Amniotic stem cell (primary cell): ENCODE measurements at places on chromosomes 5 and 9.

- peak; percentile 76 for DNase-seq
Observed at GRCh38 chr5:39755986-39756385, 331.2 kb upstream of the DAB2 start.

- no peak for DNase-seq
Observed at GRCh38 chr5:99187611-99188010, 258.8 kb upstream of the CHD1 start.

DNA sequence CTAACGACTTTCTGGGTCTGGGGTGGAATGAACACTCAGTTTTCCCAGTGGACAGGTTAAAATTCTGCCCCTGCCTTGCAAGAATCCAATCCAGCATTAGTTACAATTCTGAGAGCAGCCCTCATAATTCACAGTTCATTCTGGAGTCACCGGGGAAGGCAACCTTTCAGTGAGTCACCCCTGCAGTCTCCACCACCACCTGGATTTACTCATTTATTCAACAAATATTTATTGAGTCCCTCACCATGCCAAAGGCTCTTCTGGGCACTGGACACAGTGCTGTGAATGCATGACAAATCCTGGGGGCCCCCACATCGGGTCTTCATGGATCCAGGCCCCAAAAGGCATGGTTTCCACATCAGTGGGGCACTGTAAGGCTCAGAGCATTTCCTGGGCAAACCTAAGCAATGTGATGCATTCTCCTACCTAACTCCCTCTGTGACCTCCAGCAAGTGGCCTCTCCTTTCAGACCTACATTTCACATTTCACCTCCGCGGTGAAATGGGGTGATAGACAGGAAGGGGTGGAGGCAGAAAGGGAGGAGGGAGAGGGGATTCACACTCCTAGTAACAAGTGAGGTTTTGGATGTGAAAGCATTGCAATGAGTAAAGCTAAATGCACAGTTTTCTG is 6.4 kb upstream of the MSX2 start:
- DNase-seq, result no peak

DNA sequence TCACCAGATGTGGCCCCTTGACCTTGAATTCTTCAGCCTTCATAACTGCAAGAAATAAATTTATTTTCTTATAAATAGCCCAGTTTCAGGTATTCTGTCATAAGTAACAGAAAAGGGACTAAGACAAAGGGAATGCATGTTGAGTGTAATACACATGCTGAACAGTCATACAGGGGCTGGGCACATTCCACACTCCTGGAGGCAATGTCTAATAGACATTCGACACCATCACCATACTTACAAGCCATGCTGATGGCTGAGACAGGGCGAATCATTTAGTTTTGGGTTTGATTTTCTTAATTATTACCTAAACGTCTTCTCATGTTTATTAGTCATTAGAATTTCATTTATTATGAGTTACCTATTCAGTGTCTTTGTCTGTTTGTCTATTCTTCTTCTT is 68.5 kb downstream of the TENT4A start:
- no peak for DNase-seq

GRCh38 chr9:128231638-128232527 is 28.7 kb downstream of the DNM1 start:
- DNase-seq, result no peak

DNA sequence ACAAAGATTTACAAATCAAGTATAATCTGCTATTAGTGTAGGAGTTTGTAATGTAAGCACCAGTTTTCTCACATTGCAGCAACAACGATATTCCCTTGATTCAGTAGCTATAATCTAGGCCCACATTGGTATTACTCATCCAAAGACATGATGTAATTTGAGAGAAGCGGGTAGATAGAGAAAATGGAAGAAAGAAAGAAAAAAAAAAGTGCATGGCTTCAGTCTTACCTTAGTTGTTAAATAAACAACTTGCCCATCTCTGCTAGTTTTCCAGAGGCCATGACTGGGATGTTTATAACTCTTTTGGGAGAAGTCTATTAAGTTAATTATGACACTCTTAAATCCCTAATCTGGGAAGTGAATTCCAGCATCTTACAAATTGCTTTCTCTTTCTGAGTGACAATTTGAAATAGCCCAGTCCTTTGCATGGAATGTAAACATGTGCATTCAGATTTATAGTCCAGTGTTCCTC is 2.8 kb downstream of the MELK start:
- DNase-seq, result no peak

- DNase-seq, result no peak
Observed at GRCh38 chr9:126403397-126403796, 76.8 kb downstream of the MVB12B start.

- no peak for DNase-seq
Observed at GRCh38 chr5:154901276-154901675, 36.7 kb downstream of the GEMIN5 start.

DNA sequence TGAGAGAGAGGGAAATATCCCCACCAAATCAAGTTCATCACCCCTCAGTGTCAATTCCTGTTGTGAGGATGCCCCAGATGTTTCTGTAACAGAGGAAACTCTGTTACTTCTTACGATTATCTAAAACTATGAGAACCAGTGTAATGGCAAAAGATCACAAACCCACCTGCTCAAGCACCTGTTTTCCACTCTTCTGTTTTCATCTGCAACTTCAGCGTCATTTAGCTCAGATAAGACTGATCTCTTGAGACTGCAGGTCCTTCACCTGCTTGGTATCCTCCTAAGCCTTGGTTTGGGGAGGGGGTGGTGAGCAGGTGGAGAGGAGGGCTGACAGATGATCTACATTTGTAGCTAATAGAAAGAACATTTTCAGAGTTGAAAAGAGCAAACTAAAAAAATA is 229.3 kb downstream of the SLF1 start:
- DNase-seq, result no peak

DNA sequence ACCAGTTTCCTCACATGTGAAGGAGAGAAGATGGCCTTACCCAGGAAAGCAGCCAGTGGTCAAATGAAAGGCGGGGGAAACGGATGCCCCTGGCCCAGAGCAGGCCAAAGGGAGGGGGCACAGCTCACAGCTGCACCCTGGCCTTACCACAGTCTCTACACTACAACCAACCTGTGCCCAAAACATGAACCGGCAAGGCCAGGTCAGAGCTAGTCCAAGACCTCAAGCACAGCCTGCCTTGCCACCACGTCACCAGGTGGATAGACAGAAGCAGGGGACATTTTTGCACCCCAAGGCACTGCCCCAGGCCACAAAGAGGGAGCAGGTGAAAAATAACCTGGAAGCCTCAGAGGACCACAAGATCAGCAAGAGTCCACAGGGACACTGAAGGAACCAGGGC is 4.5 kb downstream of the GRIN1 start:
- no peak for DNase-seq

- DNase-seq, result no peak
Observed at GRCh38 chr9:3361116-3361515, 164.7 kb downstream of the RFX3 start.

DNA sequence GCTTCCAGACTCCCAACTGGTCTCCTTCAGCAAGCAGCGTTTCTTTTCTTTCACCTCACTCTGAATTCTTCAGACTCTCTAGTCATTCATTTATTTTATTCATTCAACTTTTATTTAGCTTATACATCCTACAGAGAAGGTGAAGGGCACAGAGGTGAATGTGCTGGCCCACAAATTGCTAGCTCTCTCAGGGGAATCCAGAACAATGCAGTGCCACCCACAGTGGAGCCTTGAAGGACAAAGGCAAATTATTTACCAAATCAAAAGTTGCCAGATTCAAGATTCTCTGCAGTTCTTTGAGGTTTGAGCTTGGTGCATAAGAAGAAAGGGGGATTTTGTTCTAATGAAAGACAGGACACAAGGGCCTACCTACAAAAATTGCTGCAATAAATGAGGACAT is 29.7 kb downstream of the GRIA1 start:
- DNase-seq, result no peak

GRCh38 chr5:56693220-56693579 is 122.1 kb upstream of the MAP3K1 start:
- no peak for DNase-seq

DNA sequence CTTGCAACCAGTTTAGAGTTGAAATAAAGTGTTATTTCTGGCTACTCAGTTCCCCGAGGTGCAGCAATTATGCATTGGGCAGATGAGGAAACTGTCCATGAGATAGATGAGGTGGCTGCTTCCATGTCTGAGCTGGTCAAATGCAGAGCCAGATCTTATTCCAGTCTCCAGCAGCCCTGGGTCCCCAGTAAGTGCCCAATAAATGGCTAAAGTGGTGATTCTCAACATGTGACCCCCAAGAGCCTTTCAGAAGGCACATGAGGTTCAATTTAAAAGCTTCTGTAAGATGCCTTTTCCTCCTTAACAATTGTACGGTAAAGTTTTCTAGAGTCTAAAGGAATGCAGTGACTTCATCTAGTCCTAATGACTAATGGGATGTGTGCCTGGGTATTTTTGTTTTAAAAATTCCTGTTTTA is 17.5 kb downstream of the ATOX1 start:
- DNase-seq, result peak; percentile 21

DNA sequence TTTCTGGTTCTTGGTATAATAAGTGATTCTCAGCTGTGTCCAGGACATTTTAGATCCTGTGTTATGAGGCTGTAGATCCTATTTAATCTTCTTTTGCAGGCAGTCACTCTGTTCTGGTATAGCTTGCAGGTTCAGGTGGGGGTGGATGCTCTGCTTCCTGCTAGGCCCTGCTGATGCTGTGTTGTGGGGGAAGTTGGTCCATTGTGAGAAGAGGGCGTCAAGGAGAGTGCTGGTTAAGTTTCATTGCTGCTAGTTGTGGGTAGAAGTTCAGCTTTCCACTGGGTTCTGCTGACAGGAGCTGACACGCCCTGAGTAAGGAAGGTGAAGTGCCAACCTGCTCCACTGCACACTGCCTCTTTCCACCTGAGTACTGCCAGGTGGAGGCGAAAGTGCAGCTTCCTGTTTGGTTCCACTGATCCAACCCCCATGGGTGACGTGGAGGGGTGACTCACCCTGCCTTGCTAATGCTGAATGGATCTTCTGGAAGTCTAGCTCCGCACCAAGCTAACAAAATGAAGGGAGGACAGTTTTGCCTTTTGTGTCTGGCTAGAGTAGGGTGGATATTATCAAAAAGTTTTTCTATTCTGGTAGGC is 16.3 kb downstream of the NMRK1 start:
- DNase-seq, result no peak

DNA sequence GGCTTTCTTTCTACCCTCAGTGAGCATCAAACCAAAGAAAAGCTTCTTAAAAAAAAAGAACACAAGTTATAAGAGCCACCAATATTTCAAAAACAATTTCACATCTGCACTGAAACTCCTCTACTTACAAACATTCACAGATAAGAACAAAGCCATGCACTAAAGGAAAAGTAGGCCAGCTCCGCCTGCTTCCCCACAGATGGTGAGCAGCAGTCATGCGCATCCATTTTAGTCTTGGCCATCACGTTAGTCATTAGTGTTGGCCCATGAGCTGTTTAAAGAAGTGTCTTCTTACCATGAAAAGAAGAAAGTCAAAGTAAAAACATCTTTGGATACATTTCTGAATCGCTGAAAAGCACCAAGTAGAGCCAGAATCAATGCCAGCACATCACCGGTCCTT is 40.0 kb upstream of the SMIM23 start:
- DNase-seq, result no peak

GRCh38 chr5:38845526-38846378 is at the start of gene OSMR:
Gene OSMR (plus strand): TSS chr5:38846012. CDS start chr5:38869045, 23,033 bp downstream.
- peak; percentile 95 for DNase-seq

GRCh38 chr5:125972706-125973105 is 450.5 kb upstream of the GRAMD2B start:
- DNase-seq, result no peak

- DNase-seq, result no peak
Observed at GRCh38 chr5:64166201-64166959, 737 bp downstream of the RNF180 start.

GRCh38 chr5:172421-172820 is 18.9 kb upstream of the LRRC14B start:
- no peak for DNase-seq

DNA sequence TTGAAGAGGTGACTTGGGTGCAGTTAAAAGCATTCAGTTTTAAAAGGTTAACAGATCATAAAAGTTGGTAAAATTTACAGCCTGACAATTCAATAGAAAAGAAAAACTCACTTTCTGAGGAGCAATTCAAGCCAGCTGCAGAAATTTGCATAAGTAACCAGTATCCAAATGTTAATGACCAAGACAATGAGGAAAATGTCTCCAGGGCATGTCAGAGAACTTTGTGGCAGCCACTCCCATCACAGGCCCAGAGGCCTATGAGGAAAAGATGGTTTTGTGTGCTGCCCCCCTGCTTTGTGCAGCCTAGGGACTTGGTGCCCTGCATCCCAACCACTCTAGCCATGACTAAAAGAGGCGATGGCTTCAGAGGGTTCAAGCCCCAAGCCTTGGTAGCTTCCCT is 1406.5 kb upstream of the ACO1 start:
- no peak for DNase-seq

GRCh38 chr5:115262011-115262320 is 711 bp downstream of the PGGT1B start:
- peak; percentile 12 for DNase-seq

- no peak for DNase-seq
Observed at GRCh38 chr5:42919600-42919999, 107.9 kb upstream of the SELENOP start.

DNA sequence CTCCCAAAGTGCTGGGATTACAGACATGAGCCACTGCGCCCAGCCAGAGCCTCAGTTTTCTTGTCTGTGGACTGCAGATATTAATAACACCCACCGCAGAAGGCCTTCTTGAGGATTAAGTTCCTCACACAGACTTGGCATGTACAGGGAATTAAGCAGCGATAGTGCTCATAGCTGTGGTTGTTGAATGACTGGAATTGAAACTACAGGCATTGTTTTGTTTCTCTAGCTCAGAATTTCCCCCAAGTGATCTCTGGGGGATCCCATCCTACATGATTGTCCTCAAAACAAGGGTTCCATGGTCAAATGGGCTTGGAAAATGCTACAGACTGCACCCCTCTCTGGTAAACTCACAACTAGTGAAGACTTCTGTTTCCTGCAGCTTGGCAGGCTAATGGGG is 44.2 kb upstream of the TDRD7 start:
- DNase-seq, result no peak

GRCh38 chr9:34988218-34989002 is 1.1 kb upstream of the DNAJB5 start:
- DNase-seq, result no peak

DNA sequence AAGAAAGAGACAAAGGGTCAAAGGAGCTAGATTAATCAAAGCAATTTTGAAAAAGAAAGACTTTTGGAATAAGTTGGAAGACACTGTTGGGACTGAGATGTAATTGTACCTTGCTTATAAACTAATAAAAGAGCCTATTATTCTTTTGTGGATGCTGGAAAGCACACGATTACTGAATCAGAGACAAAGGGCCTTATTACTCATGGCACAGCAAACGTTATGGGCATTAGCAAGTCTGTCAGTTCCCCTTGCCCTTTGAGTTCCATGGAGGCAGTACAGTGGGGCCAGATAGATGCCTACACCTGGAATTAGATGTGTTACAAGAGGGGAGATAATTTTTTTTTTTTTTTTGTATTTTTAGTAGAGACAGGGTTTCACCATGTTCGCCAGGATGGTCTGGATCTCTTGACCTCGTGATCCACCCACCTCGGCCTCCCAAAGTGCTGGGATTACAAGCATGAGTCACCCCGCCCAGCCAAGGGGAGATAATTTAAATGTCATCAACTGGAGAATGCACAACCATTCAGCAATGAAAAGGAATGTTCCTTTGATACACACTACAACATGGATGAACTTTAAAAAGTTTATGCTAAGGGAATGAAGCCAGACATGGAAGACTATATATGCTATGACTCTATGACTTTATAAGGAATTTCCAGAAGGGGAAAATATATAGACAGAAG is 128.9 kb downstream of the STARD4 start:
- no peak for DNase-seq
